ENCODE measurements at places on chromosomes 1 and 21.

- no peak for DNase-seq
Measured at GRCh38 chr21:14763695-14764064, 217.6 kb upstream of the SAMSN1 start.

DNA sequence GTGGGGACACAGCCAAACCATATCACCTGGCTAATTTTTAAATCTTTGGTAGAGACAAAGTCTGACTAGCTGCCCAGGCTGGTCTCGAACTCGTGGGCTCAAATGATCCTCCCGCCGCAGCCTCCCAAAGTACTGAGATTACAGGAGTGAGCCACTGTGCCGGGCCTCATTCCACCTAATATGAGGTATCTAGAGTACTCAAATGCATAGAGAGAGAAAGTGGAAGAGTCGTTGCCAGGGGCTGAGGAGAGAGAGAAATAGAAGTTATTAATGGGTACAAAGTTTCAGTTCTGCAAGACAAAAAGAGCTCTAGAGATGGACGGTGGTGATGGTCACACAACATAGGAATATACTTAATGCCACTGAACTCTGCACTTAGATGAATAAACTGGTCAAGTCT is 119.6 kb downstream of the TOMM20 start:
- DNase-seq: no peak

DNA sequence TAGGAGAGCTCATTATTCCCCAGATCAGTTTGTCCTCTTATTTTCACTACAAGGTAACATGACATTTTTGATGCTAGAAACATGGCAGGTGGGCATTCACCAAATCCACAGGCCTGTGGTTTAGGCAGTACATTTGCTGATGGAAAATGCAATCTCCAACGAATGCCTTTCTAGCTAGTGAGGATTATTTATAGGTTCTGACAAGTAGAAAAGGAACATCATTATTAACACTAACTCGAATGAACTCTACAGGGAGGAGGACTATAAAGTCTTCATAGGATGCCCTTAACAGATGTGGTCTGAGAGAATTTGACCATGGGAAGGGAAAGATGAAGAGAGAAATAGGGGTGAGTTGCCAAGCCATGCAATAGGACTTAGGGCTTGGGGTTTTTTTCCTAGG is 71.5 kb upstream of the BCL10 start:
- DNase-seq: no peak

DNA sequence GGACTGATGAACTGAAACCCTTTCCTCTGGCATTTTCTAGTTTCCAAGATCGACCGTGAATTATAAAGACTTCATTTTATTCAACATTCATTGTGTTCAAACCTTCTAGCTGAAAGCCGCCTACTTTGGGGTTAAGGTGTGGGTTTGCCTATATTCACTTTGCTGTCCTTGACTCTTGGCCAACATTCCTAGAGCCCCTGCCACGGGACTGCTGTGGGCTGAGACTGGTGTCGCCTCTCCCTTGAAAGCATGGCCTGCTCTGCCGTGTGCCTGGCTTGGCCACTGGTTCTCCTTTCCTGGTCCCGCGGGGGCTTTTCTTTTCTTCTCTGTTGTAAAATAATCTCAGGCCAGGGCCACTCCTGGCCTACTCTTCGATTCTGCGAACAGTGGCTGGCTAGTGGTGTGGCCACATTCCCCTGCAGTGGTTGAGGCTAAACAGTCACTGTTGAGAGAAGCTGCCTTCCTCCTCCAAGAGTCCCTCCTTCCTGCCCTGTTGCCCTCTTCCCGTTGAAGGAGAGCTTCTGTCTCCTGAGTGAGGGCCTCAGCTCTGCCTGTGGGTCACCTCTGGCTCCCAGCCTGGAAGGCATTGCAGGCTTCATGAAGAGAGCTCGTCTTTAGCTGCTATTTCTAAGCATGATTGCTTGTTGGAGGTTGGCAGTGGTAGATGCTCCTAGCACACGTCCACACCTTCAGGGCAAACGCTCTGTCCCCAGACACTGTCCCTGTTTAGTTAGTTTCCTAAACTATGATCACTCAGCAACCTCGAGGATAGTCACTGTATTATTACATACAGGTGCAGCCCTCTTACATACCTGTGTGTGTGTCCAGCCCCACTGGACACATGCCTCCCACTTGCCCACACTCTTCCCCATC is 80.5 kb downstream of the GALNT2 start:
- no peak for DNase-seq

DNA sequence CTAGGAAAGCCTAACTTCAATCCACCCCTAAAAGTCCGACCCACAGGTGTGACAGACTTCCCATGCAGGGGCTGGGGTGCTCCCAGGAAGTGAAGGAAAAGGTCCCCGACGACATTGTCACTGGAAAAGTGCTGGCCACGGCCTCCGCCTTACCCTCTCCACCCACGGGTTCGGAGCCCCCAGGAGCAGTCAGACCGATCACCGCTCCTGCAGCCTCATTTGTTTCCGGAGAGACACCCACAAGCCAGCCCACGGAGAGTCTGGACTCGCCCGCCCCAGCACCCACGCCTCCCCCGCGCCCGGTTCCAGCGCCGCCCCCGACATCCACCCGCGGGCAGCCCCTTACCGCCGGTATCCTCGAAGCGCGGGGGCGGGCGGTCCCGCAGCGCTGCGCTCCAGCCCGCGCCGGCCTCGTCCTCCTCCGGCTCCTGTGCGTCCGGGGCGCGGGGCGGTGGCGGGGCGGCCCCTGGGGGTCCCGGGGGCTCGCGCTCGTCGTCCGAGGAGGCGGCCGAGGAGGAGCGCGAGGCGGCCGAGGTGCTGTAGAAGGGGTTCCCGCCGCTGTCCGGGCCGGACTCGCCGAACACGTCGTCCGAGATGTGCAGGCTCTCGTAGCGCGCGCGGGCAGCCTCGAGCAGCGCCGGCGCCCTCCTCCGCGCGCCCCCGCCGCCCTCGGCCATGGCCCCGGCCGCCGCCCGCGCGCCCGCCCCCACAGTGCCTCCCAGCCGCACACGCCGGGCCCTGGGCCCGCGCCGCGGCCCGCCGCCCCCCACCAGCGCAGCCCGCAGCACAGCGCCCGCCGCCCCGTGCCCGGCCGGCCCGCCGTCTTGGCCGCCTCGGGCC is 660 bp downstream of the PGBD5 start:
- DNase-seq: no peak

DNA sequence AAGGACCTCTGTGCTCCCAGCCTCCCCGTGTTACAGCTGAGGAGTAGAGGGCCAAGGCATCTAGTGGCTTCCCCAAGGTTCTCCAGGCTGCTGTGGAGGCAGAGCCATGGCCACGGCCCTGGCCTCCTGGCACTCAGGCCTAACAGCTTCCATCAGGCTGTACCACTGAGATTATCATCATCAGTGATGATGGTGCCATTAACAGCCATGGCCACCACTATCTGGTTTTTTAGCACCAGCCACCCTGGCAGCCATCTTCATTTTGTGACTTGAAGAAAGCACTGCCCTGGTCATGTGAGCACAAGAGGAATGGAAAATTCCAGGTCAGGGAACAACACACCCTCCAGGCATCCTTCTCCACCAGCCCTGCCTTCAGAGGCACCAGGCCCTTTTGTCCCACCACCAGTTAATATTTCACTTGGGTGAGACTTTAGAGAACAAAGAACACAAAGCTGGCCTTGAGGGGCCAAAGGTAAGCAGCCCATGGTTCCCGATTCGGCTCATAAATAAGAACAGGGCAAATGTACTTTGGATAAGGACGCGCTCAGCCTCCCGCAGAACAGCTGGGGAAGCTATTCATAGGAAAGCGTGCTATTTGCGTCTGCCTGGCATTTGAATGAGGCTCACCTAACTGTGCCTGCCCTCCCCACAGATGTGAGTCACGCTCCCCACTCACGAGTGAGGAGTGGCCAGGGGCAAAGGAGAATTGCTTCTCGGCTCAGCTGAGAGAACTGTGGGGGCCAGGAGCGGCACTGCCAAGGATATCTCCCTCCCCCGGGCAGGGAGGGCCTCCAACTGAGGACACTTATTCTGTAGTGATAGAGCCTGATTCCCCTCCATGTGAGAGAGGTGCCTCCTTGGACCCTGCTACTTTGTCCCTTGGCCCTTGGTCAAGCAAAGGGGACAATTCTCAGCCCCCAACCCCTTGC is 95.6 kb downstream of the CD58 start:
- DNase-seq: no peak

DNA sequence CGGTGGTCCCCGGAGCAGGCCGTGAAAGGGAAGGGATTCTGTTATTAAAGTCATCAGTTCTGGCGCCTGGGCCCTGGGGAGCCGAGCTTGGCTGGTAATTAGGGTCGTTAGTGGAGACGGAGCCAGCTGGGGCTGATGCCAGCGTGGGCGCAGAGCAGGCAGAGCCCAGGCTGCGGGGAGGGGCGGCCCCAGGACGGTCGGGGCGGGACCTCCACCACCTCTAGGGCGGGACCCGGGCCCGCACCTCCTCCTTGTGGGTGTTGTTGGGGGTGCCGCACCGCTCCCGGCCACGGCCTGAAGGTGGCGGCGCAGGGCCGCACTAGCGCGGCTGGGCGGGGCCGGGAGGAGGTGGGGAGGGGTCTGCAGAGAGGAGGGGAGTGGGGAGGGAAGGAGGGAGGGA is 470.6 kb downstream of the PTPRU start:
- no peak for DNase-seq

GRCh38 chr1:99441299-99442095 is 177.2 kb downstream of the PLPPR4 start:
- no peak for DNase-seq

DNA sequence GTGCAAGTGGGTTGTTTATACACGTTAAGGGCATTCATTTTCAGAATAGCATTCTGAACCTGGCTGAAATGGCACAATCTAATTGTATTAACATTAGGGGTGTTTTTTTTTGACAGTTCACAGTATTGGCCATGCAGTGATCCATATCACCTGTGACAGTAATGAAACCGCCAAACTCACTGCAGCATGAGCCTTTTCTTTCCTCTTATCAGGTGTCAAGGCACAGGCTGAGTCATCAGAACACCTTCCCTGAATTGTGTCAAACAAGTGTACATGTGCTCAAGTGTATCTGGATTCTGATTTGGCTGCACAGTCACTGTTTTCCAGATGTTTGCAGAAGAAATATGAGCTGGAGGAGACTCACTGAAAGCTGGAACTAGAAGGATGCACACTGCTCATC is 47.7 kb upstream of the C8B start:
- no peak for DNase-seq

GRCh38 chr1:224090116-224090515 is 23.8 kb upstream of the FBXO28 start:
- DNase-seq: no peak

DNA sequence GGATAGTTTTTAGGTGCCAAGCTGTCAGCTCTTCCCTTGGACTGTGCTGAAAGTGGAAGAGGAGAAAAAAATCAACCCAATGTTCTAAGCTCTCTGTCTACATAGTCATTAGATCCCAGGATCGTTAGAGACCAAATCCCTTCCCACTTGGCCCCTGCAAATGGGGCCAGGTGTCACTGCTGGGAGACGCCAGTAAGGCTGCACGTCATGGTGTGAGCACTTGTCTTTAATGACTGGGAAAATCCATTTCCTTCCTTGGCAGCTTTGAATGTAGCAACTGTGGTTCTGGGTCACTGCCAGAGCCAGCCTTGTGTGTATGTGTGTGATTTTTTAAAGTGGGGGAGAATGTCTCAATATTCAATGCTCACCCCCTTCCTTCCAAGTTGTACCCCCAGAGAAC is 59.9 kb downstream of the MAN1C1 start:
- no peak for DNase-seq

- no peak for DNase-seq
Measured at GRCh38 chr1:110774398-110774797, 98.5 kb upstream of the CD53 start.

DNA sequence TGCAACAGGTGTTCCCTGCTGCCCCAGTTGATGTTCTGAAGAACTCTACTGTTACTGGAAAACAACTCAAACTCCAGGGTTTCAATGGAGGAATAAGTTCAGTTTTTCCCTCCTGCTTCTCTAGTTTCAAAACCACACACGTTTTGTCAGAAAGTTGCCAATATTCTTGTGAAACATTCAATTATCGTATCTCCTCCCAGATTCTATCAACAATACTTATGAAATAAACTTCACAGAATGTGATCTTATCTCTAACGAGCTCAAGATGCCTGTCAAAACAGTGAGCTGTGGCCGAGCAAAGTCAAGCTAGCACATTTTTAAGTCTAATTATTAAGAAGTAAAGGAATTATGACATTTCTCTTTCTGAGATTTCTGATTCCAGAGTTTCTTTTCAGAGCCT is 4.7 kb downstream of the OR2B11 start:
- no peak for DNase-seq

DNA sequence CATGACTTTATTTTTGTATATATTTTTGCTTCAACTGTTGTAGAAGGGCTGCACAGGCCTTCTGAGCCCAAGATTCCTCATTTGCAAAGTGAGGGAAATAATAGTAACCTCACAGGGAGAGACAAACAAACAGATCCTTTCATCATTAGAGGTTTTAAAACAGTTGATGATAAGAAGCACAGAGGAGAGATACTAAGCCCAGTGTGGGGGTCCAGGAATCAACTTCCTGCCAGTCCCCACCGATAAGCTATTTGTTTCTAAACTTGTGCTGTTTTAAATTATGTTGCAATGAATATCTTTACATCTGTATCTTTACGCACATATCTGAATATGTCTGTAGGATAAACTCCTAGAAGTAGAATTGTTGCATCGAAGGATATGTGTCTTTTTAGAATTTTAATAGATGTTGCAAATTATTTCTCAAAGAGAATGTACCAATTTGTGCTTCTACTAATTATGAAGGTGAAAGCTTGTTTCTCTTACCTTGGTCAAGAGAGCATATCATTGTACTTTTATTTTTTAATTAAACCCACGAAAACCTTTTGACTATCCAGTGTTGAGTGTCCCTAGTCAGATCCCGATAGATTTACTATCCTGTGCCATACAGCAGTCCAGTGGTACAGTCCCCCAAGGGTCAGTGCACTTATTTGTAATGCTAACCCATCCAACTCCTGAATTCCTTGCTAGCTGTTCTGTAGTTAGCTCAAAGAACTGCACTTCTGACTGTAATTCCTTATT is 10.8 kb downstream of the FCRLB start:
- DNase-seq: no peak

DNA sequence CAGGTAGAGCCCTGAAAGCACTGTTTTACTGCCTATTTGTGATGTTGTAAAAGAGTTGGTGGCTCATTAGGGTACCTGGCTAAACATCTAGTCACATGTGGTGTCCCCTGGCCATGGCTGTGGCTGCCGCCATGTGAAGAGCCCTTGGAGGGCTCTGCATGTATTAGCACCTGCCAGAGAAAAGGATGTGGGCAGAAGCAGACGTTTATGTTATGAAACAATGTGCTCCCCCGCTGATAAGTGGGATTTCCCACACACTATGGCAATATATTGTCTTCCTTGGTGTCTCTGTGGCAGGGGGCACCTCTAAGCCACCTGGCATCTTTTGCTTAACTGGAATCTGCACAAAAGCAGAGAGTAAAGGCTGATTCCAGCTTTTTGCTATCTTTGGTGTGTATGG is 9.6 kb downstream of the TENT5C start:
- no peak for DNase-seq

DNA sequence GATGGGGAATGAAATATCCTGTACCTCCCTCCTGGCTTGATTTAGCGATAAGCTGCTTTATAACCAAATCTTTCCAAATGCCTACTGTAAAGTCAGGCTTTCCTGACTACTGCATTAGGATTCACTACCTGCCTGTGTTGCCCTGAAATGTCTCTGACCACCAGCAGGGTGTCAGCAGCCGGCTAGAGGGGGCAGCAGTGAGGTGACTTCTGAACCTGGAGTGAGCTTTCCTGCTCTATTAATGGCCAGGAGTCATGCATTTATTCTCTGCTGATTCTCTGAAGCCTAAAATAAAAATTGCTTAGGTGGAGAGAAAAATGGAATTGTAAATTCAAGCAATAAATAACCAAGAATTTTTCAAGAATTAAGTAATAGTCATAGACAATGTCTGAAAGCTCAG is 2.5 kb downstream of the BACE2 start:
- peak; percentile 17 for DNase-seq
